GM06990 (cell line): ENCODE measurements at places on chromosomes 1 and 21.
A peak's percentile ranks its signal among the peaks of the same experiment; 100 is the strongest.

DNA sequence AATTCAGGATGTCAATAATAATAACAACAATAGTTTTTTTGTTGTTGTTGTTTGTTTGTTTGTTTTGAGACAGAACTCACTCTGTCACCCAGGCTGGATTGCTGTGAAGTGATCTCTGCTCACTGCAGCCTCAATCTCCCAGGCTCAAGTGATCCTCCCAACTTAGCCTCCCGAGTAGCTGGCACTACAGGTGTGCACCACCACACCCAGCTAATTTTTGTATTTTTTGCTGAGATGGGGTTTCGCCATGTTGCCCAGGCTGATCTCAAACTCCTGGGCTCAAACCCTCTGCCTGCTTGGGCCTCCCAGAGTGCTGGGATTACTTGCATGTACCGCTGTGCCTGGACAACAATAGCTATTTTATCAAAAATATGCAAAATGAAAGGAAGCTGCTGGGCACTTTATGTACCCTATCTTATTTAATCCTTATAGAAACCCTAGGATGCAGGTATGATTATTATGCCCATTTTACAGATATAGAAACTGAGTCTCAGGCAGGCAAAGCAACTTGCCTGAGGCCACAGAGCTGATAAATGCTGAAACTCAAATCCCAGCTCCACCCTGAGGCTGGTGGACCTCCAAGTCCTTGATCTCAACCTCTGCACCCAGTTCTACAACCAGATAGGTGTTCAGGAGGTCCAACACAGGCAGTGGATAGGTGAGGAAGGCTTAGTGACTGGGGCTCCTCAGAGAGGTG is 57.4 kb upstream of the CTPS1 start:
- DNase-seq = no peak

GRCh38 chr1:5603353-5604104 is 388.7 kb downstream of the NPHP4 start:
- no peak for DNase-seq

GRCh38 chr21:45632637-45633251 is 10.8 kb upstream of the PCBP3 start:
- no peak for DNase-seq

DNA sequence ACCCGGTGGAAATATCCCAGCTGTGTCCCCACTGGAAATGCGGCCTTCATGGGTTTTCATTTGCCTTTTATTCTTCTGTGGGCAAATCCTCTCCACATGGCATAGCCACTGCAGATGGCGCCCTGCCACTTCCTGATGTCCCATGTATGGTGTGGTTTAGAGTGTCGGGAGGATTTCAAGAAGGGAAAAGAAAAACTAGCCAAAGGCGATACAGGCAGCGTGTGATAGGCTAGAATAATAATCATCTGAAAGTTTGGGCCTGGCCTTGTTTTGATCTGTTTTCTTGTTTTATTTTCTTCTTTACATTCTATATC is 123.6 kb downstream of the PEX14 start:
- no peak for DNase-seq

- no peak for DNase-seq
These were observed 26.0 kb downstream of the ARID1A start for GRCh38 chr1:26721669-26722355.

- DNase-seq = peak; percentile 77
These were observed 2.8 kb upstream of the IGSF8 start for GRCh38 chr1:160101037-160101716.

DNA sequence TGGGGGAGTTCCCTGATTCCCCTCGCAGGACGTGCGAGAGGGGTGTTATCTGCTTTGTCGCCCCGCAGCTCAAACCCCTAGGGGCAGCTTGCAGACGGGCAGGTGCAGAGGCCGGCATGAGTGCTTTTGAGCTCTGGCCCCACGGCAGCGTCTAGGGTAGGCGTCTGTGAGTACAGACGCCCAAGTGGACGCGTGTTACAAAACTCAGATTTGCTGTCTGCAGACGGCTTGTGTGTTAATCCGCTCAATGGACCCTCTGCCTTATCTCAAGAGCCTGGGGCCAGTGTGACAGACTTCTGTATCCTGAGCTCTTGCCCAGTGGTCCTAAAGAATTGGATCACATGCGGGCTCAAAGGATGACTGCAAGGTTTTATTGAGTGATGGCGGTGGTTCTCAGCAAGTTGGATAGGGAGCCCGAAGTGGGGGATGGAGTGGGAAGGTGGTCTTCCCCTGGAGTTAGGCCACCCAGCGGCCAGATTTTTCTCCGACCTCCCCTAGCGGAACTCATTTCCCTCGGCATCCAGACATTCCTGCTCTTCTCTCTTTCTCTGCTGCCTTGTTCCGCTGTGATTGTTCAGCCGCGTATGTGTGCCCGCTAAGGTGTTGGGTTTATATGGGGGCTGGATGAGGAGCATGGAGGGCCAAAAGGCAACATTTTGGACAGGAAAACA is 9.4 kb downstream of the CFHR4 start:
- DNase-seq = no peak

- no peak for DNase-seq
These were observed 146.3 kb upstream of the C8B start for GRCh38 chr1:57112148-57112547.

DNA sequence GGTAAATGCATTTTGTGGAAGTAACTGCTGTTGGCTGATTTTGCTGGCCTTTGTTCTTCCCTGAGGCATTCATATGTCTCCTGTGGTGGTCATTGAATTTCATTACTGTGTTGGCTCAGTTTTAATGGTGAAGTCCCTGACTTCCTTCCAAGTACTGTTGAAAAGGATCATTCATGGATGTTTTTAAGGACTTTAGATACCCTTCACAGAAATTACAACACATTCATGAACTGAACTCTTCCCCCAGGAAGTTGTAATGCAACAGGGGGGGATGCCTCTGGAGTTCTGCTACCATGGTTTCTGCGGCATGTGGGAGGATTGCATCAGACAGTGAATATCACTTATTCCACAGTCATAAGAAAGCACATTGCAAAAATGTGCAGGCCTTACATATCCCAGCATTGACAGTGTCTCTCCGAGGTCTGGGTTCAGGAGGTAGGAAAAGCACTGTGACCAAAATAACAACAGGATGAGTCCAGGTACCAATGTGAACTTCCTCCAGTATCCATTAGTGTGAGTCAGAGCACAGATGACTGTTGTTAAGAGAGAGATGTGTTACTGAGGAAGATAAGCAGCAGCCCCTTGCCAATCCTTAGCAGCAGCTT is 2.1 kb upstream of the RAB3GAP2 start:
- DNase-seq = no peak

GRCh38 chr1:39272027-39272797 is 67.7 kb downstream of the MACF1 start:
- peak; percentile 65 for DNase-seq

DNA sequence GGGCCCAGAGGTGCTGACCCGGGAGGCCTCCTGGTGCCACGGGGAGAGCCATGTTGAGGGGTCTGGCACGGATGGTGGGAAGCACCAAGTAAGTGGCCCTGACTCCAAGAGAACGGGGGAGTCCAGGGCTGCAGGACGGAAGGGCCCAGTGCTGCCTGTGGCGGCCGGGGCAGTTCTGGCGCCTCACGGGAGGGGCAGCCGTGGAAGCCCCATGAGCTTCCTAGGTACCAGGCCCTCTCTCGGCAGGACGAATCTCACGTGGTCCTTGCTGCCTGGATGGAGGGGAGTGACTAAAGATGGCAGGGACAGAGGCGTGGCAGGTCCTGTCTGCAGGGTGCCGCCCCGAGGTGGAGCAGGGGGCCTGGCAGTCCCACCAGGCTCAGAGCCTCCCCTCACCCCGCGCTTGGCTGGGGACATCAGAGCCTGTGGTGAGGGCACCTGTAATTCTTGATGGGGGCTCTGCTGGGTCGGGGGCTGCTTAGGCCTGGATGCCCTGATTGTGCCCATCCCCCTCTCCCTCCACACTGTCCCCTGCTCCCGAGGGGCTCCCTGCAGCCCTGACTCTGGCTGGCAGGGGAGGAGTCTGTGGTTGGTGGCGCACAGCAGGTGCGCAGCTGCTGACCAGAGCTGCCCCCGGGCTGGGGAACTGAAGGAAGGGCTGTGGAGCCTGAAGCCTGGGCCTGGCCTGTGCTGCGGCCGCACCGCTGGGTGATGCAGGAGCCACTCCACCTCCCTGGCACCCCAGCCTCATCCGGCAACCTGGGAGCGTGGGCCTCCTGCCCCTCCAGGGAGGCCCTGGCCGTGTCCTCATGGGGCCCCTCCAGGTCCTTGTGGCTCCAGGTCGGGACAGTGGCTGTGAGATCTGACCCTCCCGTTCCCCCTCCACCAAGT is 31.4 kb downstream of the POFUT2 start:
- no peak for DNase-seq

DNA sequence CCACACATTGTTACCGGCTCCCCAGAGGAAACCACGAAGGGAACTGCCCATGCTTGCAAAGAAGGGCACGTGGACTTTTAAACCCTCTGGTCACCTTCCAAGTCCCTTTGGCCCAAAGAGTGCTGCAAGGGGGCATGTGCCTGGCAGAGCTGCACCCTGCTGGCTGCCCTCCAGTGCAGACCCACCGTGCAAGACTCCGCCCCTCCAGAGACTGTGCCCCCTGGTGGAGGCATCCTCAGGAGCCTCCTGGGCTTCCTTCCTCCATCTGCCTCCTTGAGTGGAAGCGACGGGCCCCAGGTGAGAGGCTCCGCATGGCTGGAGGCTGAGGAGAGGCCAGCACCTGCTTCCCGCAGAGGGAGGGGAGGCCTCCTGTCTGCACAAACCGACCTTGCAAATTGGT is 100.6 kb downstream of the CRYAA start:
- peak; percentile 28 for DNase-seq

- no peak for DNase-seq
These were observed 12.7 kb upstream of the CD101 start for GRCh38 chr1:116988908-116989307.

GRCh38 chr1:48687282-48688045 is 89.2 kb downstream of the BEND5 start:
- no peak for DNase-seq

DNA sequence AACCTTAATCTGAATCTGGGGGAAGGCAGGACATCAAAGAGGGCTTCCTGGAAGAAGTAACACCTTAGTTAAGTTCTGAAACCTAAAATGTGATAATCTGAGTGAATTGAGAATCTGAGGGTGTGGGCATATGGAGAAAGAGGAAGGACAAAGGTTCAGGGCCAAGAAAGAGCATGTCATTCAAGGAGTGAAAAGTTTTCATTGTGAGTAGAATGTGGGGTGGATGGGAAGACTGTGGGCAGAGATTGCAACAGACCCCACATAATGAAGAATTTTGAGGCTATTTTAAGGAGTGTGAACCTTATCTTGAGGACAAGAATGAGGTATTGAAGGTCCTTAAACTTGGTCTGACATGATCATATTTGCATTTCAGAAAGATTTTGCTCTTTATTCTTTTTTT is 227.2 kb downstream of the PTGER3 start:
- DNase-seq = no peak

DNA sequence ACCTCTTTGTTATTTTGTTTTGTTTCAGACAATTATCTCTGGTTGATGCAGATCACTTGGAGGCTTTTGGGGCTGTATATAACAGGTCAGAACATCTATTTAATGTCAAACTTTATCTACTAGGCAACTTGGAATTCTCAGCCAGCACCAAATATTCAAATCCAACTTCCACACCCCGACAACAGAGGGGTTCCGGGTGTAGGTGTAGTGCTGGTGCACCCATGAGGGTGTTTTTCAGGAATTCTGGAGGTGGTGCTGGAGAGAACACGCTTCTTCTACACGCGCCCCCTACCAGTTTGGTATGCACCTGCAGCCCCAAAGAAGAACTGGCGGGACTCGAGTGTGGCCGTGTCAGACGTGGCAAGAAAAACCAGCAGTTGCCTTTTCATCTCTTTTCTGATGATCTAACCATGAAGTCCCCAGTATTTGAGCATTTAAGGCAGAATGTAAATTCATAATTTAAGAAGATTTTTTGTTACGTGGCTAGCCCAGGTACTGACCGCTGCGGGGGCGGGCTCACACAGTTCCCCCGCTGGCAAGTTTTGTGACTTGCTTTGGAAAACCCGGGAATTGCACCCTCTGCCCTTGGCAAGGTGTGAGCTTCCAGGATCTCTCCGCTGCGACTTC is 462 bp upstream of the TLCD4 start:
- peak; percentile 9 for DNase-seq
